Ovary (tissue), 10 donors: ENCODE measurements at places on chromosomes 16 and 17. TPM values are rescaled to one million over a fixed set of nuclear protein-coding genes. Genes with fewer than 3 reads are reported as not detected.

Gene TPSG1
- total RNA-seq: not detected

Gene TBC1D26
- total RNA-seq: not detected

Gene STXBP4
- total RNA-seq: 20.6 TPM

Gene PLD2
- 53.3 TPM for total RNA-seq

Gene TRIM16
- 9.4 TPM for total RNA-seq

Gene ALDOA
- total RNA-seq: 847 TPM

Gene CDH13
- 8.7 TPM for total RNA-seq

Gene DHRS7B
- total RNA-seq: 11.1 TPM

GRCh38 chr16:17293813-17294558 is 176.8 kb downstream of the XYLT1 start:
- DNase-seq: no peak

- DNase-seq: no peak
These were observed 265.0 kb downstream of the RBFOX1 start for GRCh38 chr16:7597677-7598076.

GRCh38 chr17:2853283-2854142 is 57.3 kb downstream of the RAP1GAP2 start:
- DNase-seq: no peak

DNA sequence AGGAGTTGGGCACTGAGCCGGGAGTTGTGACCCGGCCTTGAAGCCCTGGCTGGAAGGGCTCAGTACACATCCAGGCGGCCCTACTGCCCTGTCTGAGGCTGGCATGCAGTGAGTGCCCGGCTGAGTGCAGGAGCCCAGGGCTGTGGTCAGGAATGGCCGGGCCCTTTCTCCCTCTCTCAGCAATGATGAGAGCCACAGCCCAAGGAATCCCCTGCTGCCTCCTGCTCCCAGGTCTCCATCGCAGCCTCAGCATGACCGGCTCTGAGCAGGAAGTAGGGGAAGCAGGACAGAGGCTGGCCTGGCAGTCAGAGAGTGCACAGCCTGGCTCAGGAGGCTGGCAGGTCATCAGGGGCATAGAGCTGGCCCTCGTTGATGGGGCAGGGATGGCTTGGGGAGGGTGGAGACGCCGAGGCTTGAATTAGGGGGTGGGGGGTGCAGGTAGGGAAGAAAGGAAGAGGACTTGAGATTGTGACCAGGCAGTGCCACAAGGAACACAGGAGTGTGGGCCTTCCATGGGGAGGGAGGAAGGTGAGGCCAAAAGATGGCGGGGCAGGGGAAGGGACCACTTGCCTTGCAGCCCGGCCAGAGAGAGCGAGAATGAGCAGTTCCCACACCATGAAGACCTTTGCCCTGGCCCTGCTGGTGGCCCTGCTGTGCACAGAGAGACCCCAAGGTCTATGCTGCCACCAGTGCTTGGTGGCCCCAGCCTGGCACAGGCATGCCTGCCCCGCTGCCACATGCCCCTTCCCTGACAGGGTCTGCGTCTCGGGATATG is 32.1 kb upstream of the KRT17 start:
- DNase-seq: no peak

DNA sequence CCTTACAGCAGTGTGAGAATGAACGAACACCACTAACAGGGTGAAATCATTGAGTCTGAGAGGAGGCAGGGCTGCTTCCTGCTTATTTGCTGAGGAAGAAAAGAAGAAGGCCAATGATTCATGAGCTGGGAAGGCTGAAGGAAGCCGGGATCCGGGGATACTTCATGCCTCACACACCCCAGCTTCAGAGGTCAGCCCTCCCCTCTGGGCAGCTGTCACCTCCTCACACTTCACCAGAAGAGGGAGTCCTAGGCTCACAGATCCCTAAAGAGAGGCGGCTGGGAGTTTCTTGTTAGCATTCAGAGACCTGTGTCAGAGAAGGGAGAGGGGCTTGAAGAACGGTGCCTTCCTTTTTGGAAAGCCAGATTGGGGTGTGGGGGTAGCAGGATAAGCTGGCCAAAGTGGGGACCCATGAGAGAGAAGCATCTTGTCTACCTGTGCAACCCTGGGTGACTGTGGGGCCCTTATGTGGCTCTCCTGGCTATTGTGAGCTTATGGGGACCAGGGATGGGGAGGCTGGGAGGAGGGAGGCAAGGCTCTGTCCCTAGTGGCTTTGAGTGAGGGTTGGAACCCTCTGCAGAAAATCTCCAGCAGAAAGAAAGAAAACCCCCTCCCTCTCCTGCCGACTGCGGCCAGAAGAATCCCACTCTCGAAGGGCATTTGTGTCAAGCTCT is 94.6 kb downstream of the RGS9 start:
- DNase-seq: no peak

DNA sequence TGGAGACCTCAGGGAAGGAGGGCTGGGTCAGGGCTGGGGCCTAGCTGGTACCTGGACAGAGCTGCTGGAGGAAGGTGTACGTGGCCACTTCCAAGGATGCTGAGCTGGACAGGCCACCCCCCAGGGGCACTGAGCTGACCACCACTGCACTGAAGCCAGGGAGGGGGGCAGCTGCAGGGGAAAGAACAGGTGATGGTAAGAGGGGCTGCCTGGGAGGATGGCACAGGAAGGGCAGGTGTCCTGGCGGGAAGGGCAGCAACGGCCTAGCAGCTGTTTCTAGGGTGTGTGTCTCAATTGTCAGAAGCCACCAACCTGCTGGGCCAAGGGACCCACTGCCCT is 1.8 kb downstream of the GALK1 start:
- DNase-seq: no peak

DNA sequence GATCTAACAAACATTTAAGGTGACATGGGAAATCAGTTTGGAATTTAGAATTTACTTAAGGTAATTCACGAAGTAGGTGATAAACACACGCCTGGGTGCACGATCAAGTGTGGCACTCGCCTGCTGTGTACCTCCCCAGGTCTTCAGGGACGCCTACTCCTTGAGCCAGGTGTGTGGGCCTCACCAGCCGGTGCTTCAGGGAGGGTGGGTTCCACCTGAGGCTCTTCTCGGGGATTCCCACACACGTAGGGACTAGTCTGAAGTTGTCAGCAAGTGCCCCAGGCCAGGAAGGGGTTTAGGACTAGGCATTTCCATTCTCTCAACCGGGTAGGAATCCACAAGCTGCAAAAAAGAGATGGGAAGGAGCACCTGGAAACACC is 9.8 kb upstream of the NAT9 start:
- no peak for DNase-seq

- DNase-seq: no peak
These were observed 163.0 kb upstream of the CDH5 start for GRCh38 chr16:66203476-66203875.

GRCh38 chr17:41186872-41187271 is 2.2 kb upstream of the KRTAP4-1 start:
- DNase-seq: no peak

- no peak for DNase-seq
These were observed 56.3 kb downstream of the ABCC12 start for GRCh38 chr16:48099455-48099854.

DNA sequence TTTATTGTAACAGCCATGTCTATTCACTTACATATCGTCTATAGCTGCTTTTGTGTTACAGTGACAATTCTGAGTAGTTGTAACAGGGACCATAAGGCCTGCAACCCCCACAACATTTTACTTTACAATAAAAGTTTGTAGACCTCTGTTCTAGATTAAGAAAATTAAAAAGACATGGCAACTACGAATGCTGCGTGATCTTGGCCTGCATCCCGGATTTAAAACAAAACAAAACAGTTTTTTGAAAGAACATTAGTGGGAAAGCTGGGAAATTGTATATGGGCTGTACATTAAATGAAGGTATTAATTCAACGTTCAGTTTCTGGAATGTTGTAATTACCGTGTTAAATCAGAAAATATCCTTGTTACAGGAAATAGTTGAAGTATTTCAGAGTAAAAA is 64.1 kb downstream of the RMI2 start:
- DNase-seq: no peak
